Suprapubic skin (tissue), 4 donors: ENCODE measurements at places on chromosomes 1 and 21.

GRCh38 chr1:10657088-10657847 is 139.2 kb downstream of the CASZ1 start:
- DNase-seq, result no peak

- DNase-seq, result no peak
Measured at GRCh38 chr1:245983294-245983967, 523.6 kb downstream of the SMYD3 start.

GRCh38 chr1:183580281-183580682 is 10.0 kb downstream of the NCF2 start:
- DNase-seq, result no peak

- peak; percentile 75 for DNase-seq
Measured at GRCh38 chr1:176880955-176881595, 283.4 kb downstream of the ASTN1 start.

- DNase-seq, result peak; percentile 56
Measured at GRCh38 chr1:66532798-66533783, 862 bp upstream of the SGIP1 start.

GRCh38 chr1:63004868-63005267 is 220.9 kb downstream of the ATG4C start:
- DNase-seq, result no peak

- no peak for DNase-seq
Measured at GRCh38 chr1:116971965-116972673, 29.4 kb upstream of the CD101 start.

GRCh38 chr21:36575306-36575705 is 95.4 kb upstream of the CLDN14 start:
- DNase-seq, result no peak

GRCh38 chr1:66476774-66477173 is 57.2 kb upstream of the SGIP1 start:
- no peak for DNase-seq

- DNase-seq, result no peak
Measured at GRCh38 chr1:94739521-94740061, 80.6 kb upstream of the SLC44A3 start.

- no peak for DNase-seq
Measured at GRCh38 chr1:29379443-29380073, 143.2 kb downstream of the PTPRU start.

DNA sequence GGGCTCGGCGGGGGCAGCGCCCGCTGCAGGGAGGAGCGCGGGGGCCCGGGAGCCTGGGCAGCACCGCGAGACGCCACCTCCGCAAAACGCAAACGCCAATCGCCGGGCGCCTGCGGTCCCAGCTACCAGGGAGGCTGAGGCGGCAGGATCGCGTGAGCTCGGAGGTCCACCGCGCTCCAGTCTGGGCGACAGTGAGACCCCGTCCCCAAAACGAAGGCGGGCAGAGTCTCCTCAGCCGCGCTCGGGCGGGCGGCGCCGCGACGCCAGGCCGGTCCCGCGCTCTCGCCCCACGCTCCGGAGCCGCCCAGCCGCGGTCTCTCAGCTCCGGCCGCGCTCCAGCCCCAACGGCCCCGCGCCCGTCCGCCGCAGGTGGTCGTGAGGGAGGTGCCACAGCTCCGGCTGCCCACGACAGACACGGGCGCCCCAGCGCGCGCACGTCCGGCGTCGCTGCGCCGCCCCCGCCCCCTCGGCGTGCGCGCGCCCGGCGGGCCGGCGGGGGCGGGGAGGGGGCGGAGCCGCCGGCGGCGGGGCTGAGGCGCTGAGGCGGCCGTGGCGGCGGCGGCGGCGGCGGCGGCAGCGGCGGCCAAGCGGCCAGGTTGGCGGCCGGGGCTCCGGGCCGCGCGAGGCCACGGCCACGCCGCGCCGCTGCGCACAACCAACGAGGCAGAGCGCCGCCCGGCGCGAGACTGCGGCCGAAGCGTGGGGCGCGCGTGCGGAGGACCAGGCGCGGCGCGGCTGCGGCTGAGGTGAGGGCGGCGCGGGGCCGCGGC is at the start of gene ADARB1:
Gene ADARB1, plus strand, starts transcription at position 533 of the 770 bp plus-strand sequence. CDS start 97,077 bp downstream, outside the sequence.
- DNase-seq, result no peak

DNA sequence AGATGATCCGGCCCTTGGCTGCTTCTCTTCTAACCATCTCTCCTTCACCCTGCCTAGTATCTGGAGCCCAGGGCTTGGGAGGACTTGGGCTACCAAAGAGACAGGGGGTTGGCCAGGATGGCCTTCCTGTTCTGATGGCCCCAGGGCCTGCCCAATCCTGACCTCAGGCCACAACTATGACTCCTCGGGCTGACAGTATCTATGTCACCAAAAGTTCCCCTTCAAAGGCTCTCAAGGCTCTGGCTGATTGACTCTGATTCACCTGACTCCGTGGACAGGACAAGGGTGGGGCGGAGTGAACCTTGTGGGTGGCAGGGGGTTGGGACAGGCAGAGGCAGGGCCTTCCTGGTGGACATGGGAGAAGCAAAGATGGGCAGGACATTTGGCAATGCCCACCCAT is 12.7 kb downstream of the MEF2D start:
- no peak for DNase-seq

DNA sequence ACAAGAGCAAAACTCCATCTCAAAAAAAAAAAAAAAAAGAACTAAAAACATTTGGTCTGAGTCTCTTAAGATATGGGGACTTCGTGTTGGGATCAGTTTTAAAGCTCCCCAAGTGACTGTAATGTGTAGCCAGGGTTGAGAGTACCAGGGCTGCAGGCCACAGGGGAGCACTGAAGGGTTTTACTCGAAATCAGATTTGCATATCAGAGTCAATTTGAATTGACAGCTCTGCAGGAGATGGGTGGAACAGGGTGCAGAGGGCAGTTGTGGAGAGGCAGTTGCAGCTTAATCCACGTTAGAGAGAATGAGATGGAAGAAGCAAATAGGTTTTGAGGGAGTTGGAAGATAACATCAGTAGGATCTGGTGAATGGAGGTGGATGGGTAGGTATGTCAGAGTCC is 20.6 kb upstream of the ELOA start:
- no peak for DNase-seq

- DNase-seq, result no peak
Measured at GRCh38 chr1:63893976-63894375, 120.2 kb downstream of the ROR1 start.

GRCh38 chr21:41390043-41390639 is 28.3 kb downstream of the MX2 start:
- no peak for DNase-seq

- DNase-seq, result no peak
Measured at GRCh38 chr1:176193023-176193422, 14.1 kb downstream of the COP1 start.

- no peak for DNase-seq
Measured at GRCh38 chr1:17895401-17895800, 140.3 kb downstream of the ACTL8 start.

- no peak for DNase-seq
Measured at GRCh38 chr1:147579532-147579931, 38.2 kb downstream of the BCL9 start.

- no peak for DNase-seq
Measured at GRCh38 chr1:87064309-87064708, 149.9 kb downstream of the HS2ST1 start.

DNA sequence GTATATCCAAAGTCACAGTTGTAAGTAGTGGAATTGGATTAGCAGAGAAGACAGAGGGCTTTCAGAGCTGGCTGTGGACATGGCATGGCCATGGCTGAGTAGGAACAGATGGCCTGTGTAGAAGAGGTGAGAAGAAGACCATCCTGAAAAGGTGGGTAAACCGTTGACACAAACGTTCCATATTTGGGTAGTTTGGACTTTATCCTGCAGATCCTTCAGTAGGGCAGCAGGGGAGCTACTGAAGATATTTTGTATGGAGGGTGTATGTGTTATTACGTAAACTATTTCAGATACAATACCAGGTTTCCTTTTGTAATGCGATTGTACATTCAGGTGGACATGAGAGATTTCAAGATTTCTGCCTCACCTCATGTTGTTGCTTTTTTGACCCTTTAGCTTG is 1.6 kb downstream of the UTP11 start:
- DNase-seq, result no peak

GRCh38 chr1:168099337-168099801 is 37.4 kb downstream of the GPR161 start:
- DNase-seq, result no peak

- no peak for DNase-seq
Measured at GRCh38 chr1:59025898-59026426, 242.1 kb upstream of the JUN start.

DNA sequence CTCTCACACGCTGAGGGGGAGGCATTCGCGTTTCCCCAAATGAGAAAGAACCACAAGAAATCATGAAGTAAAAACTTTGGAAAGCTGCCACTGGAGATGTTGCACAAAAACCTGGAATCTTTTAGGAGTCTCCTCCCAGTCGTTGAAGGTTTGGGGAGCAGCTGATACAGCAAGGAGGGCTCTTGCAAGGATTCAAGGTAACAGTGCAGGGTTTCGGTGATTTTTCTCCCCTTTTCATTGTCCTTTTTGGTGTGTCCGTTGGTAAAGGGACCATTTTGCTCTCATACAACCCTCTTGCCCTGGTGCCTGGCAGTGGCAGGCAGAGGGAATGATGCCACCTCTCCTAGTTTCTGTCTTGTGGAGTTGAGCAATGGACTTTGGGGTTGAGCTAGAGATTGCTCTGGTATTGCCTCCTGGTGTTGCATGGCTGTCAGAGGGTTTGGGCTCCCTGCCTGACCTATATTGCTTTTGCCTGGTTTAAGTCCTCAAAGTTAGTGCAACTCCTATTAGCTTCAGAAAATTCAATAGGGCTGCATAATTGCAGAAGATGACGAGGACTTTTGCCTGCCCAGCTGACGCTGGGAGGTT is 872 bp downstream of the BRINP2 start:
- no peak for DNase-seq

GRCh38 chr1:1527092-1527816 is 13.2 kb downstream of the TMEM240 start:
- DNase-seq, result no peak

- DNase-seq, result no peak
Measured at GRCh38 chr1:225655509-225656258, 2.8 kb upstream of the ENAH start.

DNA sequence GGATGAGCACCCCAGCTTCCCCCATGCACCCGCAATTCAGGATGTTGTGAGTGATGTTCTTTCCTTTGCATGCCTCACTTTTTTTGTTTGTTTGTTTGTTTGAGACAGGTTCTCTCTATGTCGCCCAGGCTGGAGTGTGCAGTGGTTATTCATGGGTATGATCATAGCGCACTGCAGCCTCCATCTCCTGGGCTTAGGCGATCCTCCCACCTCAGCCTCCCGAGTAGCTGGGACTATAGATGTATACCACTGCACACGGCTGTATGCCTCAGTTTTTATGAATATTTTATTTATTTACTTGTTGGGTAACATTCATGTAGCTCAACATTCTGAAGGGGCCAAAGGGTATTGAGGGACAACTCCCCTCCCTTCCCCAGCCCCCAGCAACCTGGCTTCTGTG is 54.8 kb downstream of the H3-3A start:
- no peak for DNase-seq
